ENCODE measurements at places on chromosomes 3 and 15.

DNA sequence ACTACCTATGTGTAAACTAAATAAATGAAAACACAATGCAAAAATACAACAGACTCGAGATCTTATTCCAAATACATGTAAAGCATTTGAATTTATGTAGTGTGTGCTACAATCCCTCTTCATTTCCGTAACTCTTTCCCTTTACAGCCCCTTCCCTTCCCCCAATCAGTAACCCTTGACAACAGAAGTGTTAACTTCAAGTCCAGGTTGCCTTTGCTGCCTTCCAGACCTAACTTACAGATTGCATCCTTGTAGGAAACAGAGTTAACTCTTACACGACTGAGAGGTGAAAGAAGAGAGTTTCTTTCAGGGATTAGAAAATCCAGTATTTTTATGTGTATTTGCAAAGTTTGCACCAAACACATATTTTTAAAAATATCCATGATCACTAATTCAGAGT lies 1.4 kb upstream of the ROBO1 start:
- DNase-seq = no peak

- DNase-seq = no peak
Observed at GRCh38 chr15:51156957-51157356, 62.3 kb upstream of the TNFAIP8L3 start.

- no peak for DNase-seq
Observed at GRCh38 chr15:88022716-88023115, 233.8 kb downstream of the NTRK3 start.

DNA sequence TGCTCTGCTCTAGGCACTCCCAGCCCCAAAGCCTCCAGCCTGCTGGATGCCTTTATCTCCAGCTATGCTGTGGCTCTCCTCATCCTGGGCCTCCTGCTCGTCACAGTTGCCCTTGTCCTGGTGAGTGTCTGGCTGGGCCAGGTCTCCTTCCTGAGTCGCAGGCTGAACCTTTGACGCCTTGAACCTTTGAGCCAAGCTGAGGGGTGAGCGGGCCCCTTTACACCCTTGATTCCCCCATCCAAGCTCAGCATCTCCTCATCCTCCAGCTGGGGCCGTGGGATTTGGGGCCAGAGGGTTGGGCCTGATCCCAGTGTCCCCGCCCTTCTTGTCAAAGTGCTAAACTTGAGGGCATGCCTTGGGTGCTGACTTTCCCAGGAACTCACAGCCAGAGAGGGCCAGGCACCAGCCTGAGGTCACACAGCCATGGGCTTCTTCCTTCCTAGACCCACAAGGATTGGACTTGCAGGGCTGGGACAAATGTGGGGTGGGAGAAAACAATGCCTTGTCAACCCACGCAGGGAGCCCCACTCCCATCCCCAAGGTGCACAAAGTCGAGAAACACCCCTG lies 137.0 kb downstream of the TBC1D2B start:
- DNase-seq = no peak

DNA sequence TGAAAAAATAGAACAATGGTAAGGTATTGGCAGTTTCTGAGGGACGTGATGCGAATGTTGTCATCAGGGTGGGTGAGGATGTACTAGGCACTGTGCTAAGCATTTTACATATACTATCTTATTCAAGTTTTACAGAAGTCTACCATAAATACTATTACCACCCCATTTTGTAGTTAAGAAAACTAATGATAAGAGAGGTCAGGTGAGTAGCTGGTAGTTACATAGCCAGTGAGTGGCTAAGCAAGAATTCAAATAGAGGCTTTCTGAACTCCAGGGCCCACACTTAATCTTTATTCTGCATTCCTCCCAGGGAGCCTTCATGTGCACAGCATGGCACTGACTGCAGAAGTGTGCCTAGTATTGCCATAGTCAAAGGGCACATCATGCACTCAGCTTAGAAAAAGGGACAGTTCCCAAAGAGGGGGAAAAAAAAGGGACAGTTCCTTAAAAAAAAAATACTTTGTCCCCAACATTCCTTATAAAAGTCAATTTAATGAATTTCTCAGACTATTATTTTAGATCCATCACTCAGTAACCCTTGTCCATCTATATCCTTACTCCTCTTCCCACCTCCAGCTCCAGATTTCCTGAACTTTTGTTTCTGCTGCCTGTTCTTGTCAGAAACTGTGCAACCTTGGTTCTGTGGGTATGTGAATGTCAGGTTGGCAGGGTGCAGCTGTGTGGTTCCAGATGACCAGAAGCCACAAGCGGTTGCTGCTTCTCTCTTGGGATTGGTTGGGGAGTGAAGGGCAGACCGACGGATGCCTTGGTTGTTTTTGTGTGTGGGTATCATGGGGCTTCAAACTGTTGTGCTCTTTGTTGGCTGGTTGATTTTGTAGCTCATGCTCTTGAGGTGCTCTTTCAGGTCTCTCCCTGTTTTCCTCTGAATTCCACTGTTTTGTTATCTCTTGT lies 8.3 kb downstream of the MAPKBP1 start:
- DNase-seq = no peak

DNA sequence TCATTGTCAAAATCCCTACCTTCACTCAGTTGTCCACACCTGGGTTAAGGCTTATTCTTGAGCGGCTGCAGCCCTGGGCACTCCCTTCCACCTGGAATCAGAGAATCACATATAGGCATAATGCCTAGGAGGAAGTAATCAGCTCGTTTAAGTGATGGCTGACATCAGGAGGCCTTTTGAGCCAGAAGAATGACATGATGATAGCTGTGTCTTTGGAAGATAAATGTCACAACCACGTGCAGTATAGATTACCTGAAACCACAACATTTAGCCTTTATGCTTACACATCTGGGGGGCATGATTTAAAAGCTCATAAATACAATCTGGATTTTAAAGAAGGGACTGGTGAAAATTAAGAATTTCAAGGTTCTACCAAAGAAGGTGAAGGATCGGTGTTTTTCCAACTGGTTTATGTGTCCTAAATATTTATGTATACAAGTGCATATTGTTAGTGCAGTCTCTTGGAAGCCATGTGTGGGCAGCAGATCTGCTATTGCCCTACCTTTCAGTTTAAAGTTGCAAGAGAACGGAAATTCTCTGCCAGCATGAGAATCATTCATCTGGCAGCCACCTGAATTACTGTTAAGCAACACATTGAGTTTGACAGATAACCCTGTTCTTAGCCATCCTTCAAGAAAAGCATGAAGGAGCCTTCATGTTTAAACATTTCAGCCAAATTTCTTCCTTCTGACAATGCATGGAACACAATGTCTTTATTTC lies 163.4 kb upstream of the NR2E3 start:
- no peak for DNase-seq

DNA sequence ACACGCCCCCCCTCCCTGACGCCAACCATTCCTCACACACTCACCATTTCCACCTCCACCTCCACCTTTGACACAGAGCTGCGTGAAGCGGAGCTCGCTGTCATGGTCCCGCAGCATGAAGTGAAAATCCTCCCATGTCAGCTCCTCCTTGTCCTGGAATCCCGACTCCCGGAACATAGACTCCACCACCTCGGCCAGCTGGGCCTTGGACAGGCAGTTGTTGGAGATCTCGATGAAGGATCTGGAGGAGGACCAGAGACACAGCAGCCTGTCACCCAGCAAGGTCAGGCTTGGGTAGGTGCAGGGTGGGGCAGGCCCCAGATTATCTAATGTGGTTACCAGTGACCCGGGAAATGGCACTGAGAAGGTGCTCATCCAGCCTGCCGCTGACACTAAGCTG lies 12.2 kb downstream of the DUOX2 start:
- no peak for DNase-seq

- peak; percentile 73 for DNase-seq
Observed at GRCh38 chr3:44323341-44323955, 15.1 kb upstream of the TCAIM start.

DNA sequence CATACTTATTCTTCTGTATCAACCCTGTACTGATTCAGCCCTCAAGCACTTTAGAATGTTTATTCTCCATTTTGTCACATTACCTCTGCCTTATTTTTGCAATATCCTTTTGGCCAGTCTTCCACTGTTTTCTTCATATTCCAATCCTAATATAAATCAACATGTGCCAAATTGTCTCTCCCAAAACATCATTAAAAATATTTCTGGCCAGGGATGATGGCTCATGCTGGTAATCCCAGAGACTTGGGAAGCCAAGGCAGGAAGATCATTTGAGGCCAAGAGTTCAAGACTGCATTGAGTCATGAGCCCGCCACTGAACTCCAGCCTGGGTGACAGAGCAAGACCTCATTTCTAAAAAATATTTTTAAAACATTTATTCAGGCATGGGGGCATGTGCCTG lies 641.4 kb upstream of the CBLB start:
- DNase-seq = peak; percentile 16

- no peak for DNase-seq
Observed at GRCh38 chr3:66904831-66905493, 93.1 kb upstream of the KBTBD8 start.

DNA sequence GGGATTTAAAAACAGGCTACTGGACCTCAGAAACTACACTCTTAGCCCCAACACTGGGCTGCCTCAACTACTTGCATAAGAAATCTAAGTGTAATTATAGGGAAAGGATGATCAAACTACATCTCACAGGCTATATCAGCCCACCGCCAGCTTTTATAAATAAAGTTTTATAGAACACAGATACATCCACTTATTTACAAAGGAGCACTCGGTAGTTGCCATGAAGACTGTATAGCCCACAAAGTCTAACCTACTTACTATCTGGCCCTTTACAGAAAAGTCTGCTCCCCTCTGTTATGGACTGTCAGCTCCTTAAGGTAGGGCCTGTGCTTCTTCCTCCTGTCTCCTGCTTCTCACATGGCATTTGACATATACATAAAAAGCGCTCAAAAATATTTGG lies 9.5 kb downstream of the OSBPL10 start:
- no peak for DNase-seq

GRCh38 chr3:134348524-134348923 lies 25.7 kb downstream of the AMOTL2 start:
- no peak for DNase-seq

GRCh38 chr3:133490468-133491351 lies 82.8 kb upstream of the CDV3 start:
- DNase-seq = no peak

DNA sequence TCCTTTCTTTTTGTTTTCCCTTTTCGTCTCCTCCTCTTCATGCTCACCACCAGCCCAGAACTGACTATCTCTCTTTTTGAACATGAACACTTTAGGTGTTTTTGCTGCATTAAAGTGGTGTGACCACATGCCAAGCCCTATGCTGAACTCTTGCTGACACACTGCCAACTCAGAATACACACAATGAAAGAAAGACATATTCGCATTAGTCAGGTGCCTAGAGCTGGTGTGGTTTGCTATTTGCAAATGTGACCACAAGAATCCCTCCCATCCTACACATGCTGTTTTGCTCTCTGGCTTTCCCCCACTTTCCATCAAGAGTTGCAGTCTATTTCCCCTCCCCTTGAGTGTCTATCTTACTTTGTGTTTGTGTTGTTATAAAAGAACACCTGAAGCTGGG lies 967.8 kb upstream of the CFAP20DC start:
- DNase-seq = no peak

DNA sequence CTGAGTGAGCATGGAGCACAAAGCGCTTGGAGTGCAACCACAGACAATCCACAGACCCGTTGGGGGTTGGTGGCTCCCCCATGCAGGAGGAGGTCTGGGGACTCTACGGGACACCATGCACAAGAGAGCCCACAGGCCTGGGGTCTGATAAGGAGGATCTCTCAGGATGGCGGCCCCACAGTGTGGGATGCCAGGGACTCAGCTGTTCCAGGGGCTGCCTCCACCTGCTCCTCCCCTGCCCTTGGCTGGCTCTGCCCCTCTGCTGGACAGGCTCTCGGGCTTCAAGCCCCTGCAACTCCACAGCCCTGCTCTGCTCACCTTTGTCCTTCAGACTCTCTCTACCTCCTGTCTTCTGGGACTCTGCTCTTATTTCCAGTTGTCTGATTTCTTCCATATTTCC lies 184.5 kb upstream of the CHRNA7 start:
- no peak for DNase-seq

DNA sequence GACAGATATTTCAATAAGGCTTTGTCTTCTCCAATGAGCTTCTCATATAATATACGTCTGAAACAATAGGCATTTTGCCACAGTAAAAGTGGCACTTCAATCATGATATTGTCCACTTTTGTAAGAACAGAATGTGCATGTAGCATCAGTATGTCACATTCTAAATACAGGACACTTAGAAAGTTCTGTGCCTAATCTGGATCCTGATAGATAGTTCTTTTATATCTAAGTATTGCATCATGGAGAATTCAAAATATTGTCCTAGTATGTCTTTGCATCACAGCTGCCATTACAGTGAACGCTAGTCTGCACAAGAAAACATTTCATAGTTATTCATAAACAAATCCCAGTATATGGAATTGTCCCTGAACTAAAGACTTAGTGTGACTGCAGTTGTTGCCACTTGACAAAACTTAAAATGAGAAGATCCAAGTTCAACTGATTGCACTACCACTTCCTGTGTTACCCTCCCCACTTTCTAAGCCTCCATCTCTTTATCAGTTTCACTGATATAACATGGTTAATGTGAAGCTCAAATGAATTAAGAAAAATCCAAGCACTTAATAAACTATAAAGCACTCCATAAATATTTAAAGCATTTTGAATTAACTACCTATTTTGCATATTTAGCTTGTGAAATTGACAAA lies 19.6 kb downstream of the LRRFIP2 start:
- no peak for DNase-seq

DNA sequence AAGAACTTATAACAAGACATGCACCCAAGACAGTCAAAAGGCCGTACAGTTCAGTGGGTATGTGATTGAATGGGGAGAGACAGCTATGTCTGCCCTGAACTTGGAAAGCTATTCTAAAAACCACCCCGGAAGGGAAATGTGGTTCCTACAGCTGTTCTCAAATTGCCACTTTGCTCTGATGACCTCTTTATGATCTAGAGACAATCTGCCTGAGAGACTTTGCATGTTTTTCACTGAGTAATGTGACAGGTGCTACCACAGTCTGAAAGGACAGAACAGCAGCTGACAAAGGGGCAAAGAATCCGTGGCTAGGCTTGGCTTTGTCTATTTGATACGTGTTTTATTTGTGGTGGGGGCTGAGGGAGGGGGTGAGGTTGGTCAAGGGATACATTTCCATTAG lies 148.3 kb upstream of the NPHP3 start:
- no peak for DNase-seq

GRCh38 chr3:177673112-177673914 lies 476.0 kb upstream of the TBL1XR1 start:
- peak; percentile 13 for DNase-seq

- no peak for DNase-seq
Observed at GRCh38 chr3:47394881-47395280, 14.1 kb downstream of the PTPN23 start.

DNA sequence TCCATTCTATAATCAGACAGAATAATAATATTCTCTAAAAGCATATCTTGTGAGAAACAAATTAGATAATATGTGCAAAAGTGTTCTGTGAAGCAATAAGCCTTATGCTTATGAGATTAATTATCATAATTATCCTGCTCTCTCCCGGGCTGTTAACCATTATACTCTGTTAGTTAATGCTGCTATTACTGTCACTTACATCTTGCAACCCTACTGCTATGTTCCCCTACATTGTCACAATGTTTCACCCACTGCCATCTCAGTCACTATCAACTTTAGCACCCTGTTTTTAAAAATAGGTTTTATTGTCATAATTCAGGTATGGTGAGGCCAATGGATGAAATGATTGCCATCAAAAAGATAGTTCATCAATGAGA lies 15.2 kb upstream of the KLHL24 start:
- no peak for DNase-seq

GRCh38 chr3:62898530-62899496 lies 23.6 kb upstream of the CADPS start:
- no peak for DNase-seq

GRCh38 chr3:193911784-193912340 lies 224.1 kb upstream of the HES1 start:
- no peak for DNase-seq

GRCh38 chr15:45156744-45157455 lies 27.1 kb downstream of the DUOX1 start:
- DNase-seq = no peak

Data from tibial nerve (tissue), 4 donors.